ENCODE measurements at places on chromosomes 11 and 22. TPM values are rescaled to one million over a fixed set of nuclear protein-coding genes. Genes with fewer than 3 reads are reported as not detected.

GRCh38 chr11:73141031-73141308 lies 1.1 kb downstream of the FCHSD2 start:
- DNase-seq, result no peak

- no peak for DNase-seq
Measured at GRCh38 chr22:43313244-43313889, 29.8 kb downstream of the SCUBE1 start.

DNA sequence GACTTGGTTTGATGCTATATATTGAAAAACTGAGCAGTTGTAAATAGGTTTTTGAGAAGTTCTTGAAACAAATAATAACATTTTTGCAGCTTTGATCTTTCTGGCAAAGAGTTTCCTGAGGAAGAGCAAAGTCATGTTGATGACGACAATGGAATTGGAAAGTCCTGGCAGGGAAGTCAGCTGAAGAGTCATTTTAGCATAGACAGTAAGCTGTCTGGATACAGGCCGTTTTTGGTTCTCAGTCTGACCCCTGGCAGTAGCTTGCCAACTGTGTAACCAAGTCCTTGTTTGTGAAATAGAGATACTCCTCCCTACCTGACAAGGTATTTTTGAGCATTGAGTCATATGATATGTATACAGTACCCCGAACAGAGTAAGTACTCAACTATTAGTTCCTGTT lies 193.3 kb downstream of the C11orf91 start:
- no peak for DNase-seq

Gene TMEM225
- not detected for polyA plus RNA-seq

Gene DBX1
- not detected for polyA plus RNA-seq

GRCh38 chr22:45469281-45470073 lies 33.2 kb upstream of the FBLN1 start:
- DNase-seq, result no peak

Gene RSF1
- polyA plus RNA-seq, result 78.5 TPM

DNA sequence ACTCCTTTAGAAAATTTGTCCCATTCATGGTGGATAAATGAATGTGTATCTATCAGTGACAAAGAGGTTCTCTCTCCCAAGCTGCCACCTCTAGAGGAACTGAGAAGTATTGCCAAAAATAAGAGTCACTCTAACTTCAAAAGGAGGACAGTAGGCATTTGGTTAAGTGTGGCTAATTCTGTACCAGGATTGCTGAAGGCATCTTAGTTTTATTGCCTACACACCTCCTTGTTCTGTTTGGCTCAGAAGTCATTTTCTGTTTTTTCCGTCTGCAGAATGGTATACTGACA lies 189.0 kb upstream of the MPPED2 start:
- DNase-seq, result no peak

DNA sequence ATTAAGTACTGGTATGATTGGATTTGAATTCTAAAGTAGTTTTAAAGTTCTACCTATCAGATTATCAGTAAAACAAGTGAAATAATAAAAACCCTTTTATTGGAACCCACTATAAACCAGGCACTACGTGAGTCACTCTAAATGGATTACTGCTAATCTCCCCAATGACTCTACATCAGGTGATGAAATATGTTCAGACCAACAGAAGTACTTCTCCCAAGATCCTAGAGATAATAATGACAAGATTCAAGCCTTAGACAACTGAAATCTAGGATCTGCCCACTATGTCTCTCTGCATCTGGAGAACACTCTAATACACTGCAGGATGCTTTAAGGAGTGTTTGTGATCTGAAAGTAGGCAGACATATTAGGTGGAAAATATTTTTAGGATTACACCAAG lies 652.1 kb upstream of the CHORDC1 start:
- DNase-seq, result no peak

DNA sequence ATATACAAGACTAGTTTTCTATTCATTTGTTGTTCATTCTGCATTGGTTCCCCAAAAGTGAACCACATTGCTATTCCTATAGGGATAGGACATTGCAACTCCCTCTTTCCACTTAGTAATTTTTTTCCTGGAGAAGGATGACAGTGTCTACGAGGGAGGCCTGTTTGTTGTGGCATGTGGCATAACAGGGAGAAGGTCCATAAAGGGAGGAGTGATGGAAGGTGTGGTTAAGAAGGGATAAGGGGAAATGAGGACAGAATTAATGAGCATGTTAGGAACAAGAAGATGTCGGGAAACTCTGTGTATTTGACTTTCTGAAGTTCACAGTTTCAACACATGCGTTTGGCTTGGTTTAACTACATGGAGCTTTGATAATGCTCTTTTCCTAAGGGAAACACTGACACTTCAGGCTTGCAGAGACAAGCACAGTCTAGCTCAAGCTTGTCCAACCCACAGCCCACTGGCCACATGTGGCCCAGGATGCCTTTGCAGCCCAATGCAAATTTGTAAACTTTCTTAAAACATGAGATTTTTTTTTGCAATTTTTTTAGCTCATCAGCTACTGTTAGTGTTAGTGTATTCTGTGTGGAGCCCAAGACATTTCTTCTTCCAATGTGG lies 149.7 kb downstream of the TRPC6 start:
- DNase-seq, result no peak

GRCh38 chr22:38964306-38964705 lies 6.9 kb downstream of the APOBEC3A start:
- no peak for DNase-seq

- DNase-seq, result no peak
Measured at GRCh38 chr22:19107730-19108074, 14.5 kb downstream of the DGCR2 start.

Gene PAK1
- polyA plus RNA-seq, result 99.1 TPM

DNA sequence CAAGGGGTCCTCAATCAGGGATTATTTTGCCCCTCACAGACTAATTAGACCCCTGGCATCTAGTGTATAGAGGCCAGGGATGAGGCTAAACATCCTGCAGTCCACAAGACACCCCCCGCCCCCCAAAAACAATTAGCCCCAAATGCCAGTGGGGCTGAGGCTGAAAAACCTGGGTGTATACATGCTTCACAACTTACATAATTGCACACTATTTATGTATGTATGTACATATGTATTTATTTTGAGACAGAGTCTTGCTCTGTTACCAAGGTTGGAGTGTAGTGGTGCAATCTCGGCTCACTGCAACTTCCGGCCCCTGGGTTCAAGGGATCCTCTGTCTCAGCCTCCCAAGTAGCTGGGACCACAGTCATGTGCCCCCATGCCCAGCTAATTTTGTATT lies 28.8 kb upstream of the SHANK2 start:
- no peak for DNase-seq

Gene ART5
- 5.7 TPM for polyA plus RNA-seq

Gene CHRDL2
- 0.45 TPM for polyA plus RNA-seq

DNA sequence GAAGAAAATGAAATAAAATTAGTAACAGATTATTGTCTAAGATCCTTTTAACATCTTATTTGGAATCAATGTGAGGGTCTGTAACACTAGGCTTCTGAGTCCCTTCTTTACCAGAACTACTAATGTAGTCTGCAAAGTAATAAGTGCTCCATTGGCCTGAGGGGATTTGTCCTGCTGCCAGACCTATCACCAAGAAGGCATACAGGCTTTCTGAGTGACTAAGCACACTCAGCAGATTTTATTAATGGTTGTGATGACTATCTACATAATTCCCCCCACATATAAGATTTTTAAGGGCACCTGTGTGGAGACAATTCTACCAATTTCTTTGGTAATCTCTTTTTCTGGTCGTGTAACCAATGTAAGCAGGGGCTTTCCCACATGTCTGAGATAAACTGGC lies 365.0 kb upstream of the FAT3 start:
- no peak for DNase-seq

- no peak for DNase-seq
Measured at GRCh38 chr11:75047191-75047590, 49.5 kb downstream of the OR2AT4 start.

DNA sequence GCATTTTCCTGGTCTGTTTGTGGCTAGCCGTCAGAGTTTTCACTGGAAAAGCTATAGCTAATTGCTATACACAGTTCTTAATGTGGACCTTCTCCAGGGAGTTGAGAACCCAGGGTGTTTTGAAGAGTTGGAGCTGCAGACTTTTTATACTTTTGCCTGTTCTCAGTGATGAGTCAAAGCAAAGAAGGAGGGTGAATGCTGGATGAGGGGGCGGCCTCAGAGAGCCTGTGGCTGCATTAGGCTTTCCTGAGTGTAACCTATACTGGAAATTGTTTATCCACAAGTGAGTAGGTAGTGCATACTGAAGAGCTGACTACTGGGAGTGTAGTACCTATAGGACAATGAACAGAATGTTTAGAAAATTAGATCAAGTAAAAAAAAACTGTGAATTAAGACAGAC lies 79.7 kb upstream of the HORMAD2 start:
- DNase-seq, result no peak

GRCh38 chr11:120633616-120634393 lies 122.3 kb downstream of the GRIK4 start:
- no peak for DNase-seq

- no peak for DNase-seq
Measured at GRCh38 chr11:15199693-15200092, 85.0 kb downstream of the INSC start.

GRCh38 chr11:112457532-112457931 lies 196.9 kb upstream of the PLET1 start:
- DNase-seq, result no peak

DNA sequence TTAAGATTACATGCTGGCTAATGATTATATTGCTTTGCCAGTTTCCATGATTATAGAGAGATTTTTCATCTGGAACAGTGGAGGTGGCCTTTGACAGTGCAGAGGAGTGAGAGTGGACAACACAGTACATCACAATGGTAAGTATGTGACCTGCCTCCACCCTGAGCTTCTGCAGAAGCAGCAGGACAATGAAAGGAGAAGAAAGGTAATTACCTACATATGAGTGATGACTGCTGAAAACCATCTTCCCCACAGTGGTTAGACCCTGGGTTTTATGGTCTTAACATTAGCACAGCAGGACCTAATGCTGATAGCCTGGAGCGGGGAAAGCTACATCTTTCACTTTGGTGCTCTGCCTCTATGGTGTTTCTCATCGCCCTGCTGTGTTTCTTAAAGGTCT lies 454.7 kb upstream of the DDI1 start:
- DNase-seq, result no peak

Gene NTM
- 40.5 TPM for polyA plus RNA-seq

DNA sequence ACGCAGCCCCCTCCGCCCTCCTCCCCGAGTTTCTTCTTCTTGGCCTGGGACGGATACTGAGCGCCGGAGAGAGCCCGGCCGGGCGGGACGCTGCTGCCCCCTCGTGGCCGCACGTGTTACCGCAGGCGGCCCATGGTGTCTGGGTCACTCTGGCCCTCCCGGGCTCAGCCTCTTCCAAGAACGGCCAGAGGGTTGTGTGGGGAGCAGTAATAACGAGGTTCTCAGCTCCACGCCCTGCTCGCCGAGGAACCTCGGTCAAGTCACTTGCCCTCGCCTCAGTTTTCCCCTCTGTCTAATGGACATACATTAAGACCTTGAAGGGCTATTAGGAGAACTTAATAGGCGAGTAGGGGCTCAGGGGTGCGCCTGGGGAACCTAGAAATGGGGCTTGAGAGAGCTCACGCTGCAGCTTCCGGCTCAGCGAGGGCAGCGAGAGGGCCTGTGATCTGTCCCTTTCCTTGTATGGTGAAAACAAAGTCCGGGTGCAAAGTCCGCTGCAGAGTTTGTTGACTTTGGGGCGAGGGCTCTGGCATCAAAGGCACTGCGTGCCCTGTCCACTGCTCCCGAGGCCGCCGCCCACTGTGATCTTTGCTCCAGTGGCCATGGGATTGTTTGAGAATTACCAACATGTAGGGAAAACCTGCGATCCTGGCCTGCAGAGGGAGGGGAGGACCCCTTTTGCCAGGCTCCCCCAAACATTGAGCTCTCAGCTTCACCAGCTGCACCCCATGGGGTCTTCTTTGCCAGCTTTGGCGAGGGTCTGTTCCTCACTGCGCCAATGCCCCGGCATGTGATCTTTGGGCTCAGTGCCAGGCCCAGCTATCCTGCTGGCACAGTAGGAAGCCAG lies 14.4 kb upstream of the LRP5 start:
- no peak for DNase-seq

DNA sequence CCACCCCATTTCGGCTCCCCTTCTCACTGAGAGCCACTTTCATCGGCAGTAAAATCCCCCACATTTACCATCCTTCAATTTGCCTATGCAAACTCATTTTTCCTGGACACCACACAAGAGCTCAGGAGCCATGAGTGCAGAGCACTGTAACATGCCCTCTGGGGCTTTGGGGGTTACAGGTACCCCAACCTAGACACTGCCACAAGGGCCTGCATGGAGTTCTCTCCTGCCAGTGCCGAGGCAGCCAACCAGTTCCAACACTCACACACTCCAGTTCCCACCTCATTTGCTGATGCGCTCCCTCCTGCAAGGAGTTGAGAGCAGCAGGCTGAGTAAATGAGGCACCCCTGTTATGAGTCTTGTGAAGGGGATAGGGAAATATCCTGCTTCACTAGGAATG lies 76.1 kb downstream of the SMCO4 start:
- no peak for DNase-seq

Gene DMC1
- 5.6 TPM for polyA plus RNA-seq

Gene KRTAP5-11
- polyA plus RNA-seq, result 0.27 TPM

DNA sequence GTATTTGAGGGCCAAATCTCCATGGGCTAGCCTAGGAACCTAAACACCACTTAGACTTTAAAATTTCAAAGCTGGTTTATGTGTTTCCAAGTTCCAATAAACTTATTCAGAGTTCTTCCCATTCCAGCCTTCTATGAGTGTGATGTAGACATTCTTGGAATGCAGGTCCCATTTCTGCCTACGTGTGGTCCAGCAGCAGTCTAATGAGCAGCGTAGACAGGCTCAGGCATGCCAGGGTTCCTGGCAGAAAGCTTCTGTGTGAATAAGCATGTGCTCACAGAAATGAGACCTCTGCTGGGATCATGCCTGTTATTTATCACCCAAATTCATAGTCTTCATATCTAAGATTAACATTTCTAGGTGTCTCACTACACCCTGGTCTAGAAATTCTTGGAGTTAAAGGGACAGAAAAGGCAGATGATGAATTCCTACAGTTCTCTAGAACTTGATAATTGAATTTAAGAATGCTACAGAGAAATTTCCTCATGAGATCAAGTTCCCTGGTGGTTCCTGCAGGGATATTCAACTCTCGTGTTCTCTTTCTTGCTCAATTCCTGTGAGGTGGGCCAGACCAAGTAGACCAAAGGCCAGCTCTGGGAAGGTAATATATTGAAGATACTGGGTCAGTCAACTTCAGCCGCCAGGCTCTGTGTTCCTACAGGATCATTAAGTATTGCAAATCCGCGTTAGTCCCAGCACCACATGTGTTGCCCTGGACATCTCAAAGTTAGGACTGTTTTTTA lies 17.6 kb downstream of the RNF185 start:
- no peak for DNase-seq

Measured in renal cortex interstitium (tissue), 15 donors.